ENCODE measurements at places on chromosomes 4 and X.

GRCh38 chr4:54067166-54067565 is 2.8 kb upstream of the CHIC2 start:
- peak; percentile 55 for DNase-seq

DNA sequence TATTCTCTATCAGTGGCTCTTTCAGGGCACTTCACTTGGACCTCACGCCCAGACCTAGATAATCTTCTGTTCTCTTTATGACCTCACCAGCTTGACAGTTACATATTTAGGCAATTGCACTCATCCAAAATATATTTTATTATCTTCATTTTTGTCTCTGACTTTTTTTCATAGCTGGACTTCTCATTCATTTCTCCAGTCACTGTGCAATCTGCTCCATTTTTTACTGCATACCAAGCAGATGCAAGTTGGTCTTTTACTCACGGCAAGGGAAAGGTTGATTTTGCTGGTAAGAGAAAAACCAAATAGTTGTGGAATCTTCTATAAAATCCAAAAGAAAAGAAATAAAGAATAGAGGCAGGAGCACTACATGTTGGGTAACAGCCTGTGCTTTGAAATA is 31.7 kb downstream of the MAD2L1 start:
- no peak for DNase-seq

DNA sequence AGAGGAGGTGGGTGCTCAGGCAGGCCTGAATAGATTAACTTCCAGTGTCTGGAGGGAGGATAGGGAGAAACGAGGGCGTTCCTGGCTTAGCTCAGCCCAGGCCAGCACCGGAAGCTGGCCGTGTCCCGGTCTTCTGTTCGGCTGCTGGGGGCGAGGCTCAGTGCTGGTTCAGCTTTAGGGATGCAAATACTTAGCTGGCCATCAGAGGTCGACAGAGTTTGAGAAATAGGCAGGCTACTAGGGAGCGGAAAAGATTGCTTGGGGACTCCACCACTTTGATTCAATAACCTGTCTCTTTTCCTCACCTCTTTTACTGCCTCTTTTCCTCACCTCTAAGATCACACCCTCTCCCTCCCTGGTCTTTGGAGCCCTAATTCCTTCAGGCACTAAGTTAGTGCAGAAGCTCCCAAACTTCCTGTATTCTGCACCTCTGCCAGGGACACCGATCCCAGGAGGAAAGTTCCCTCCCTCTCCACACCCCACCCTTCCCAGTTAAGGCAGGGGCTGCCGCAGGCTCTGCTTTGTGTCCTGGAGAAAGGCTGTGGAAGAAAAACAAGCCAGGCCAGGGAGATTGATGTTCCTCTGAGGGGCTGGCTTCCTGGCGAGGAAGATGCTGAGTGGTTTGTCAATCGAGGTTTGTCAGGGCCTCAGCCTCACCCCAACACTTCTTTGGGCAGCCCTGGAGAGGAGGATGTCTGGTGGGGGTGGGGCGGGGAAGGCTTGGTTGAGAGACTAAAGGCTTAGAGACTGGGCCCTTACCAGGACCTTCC is 6.0 kb upstream of the EFNB1 start:
- peak; percentile 73 for DNase-seq

DNA sequence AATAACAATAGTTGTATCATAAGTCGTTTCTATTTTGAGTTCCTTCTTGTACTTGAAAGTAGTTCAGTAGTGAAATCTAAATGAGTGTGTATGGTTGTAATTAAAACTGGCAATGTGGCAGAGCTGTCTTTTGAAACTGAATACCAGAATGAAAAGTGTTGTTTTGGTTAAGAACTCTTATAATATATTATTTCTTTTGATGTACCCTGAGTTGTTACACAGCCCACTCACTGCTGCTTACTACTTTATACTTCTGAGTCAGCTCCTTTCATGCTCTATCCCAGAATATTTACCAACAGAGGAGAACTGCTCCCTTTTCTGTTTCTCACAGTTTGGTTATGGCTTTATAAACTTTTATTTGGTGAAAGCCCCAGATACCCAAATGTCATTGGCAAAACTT is 28.8 kb downstream of the FAM199X start:
- no peak for DNase-seq

DNA sequence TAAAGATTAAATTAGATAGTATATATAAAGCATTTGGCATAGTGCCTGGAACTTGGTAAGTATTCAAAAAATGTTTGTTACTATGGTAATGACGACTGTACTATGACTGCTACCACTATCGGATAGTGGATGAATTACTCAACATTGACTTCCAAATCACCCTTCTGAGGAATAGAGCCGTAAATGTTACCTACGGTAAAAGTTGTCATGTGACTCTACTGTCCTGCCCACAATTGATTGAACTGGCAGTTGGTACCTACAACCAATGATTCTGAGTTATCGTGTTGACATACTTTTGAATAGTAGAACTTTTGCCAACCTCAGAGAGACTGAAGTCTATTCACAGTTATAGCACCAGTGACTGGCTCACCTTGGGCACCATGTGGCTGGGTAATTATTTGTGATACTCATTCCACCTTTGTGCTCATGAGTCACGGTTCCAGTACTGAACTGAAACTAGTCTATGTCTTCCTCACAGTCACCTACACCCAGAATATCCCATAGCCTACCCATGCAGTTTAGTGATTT is 185.5 kb upstream of the PITX2 start:
- no peak for DNase-seq

DNA sequence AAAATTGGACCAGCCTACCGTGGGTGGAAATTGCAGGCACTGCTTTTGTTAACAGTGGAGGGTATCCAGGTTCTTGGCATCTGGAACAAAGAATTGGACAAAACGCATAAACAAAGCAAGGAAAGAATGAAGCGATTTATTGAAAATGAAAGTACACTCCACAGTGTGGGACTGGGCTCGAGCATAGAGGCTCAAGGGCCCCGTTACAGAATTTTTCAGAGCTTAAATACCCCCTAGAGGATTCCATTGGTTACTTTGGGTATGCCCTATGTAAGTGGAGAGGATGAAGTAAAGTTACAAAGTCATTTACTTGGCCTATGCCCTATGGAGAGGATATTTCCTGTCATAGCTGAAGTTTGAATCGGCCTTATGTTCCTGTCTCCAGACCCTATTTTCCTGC is 85.3 kb downstream of the GLUD2 start:
- no peak for DNase-seq

- no peak for DNase-seq
These were observed 341.7 kb upstream of the NDST3 start for GRCh38 chr4:117692538-117692937.

DNA sequence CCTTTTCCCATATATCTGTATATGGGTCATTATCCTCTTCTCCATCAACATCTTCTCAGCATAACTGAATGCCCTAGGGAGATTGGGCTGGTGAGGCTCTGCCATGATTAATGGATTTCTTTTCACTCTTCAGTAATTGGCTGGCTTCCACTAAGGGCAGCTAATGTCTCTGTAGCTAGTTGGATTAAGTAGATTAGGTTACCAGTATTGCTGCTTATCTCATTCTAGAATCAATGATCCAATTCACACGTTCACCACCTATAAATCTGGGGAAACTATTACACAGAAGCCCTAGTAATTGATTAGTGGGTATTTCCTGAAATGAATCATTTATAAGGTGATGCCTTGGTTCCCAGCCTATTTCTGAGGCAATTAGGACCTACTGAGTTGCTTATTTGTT is 94.8 kb downstream of the KDR start:
- no peak for DNase-seq

DNA sequence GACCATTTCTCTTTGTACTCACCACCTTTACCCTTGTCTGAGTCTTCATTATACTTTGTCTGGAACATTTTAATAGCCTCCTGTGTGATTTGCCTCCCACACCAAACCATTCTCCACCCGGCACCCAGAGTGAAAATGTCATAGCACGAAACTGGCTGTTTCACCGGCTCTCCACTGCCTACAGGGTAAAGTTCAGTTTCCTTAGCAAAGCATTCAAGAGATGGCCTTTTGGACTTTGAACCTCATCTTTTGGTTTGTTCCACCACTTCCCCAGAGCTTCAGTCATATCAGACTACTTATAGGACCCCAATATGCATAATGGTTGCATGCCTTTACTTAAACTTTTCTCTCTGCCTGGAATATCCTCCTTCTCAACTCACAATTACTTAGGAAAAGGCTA is 38.3 kb downstream of the RAP2C start:
- DNase-seq = peak; percentile 9

DNA sequence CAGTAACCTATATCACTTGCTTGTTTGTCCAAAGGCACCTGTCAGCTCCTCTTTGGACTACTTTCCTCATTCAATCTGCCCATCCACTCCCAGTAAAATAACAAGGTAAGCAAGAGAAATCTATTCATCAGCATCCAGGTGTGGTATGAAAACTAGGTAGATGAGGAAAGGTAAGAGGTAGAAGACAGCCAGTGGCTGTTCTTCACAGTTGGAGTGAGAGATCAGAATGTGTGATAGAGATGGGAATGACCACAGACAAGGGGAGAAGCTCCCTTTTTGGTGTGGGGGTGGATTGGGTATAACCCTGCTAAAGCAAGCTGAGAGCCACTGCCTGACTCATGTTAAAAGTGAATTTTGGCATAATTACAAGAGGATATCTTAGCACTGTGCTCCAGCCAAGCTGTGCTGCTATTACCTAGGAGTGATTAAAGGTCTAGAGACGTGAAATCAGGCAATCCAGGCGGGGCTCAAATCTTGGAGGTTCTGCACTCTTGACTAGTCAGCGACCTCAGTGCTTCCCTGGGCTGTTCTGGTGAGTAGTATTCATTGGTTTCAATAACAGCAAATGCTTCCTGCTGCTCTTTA is 28.1 kb upstream of the RASL11B start:
- DNase-seq = no peak

Data from hepatocyte (in vitro differentiated cells).